ENCODE measurements at places on chromosomes 2 and 18.

DNA sequence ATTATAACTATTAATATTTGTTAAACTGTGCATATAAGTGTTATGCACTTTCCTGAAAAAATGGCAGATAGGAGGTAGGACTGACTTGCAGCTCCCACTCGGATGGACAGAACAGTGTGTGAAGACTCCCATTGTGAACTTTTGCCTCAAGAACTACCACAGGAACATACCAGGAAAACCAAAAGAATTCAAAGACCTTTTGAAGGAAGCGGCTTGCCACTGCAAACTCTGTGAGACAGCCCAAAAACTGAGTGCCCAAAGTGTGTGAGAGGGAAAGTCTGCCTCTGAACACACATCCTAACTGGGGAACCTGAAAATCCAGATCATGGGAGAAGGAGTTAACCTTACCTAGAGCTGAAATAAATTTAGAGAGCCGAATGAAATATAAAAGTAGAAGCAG, 171.0 kb downstream of the ZBTB7C start:
- DNase-seq, result no peak

GRCh38 chr18:23131693-23132319, 3.5 kb upstream of the CABLES1 start:
- peak; percentile 59 for DNase-seq

DNA sequence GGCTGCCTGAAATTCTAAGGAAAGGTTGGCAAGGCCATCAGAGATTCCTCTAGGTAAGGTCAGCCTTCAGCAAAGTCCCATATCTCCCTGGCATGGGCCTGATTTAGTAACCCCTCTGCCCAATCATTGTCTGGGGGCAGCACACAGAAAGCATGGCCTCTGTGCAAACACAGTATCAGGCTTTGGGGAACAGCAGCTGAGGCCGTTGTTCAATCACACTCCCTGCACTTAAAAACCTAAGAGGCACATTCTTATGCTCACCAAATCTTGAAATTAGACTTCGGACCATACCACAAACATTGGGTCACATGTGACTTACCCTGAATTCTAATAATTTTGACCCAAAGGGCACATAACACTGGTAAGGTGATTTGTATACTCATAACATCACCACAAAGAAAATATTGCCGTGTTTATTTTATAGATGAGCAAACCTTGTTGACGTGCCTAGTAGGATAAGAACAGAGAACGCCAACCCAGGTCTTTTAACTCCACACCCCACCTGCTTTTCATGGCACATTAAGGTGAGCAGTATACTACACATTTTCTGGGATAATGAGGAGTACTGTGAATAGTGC, 212.7 kb downstream of the HNMT start:
- DNase-seq, result no peak

DNA sequence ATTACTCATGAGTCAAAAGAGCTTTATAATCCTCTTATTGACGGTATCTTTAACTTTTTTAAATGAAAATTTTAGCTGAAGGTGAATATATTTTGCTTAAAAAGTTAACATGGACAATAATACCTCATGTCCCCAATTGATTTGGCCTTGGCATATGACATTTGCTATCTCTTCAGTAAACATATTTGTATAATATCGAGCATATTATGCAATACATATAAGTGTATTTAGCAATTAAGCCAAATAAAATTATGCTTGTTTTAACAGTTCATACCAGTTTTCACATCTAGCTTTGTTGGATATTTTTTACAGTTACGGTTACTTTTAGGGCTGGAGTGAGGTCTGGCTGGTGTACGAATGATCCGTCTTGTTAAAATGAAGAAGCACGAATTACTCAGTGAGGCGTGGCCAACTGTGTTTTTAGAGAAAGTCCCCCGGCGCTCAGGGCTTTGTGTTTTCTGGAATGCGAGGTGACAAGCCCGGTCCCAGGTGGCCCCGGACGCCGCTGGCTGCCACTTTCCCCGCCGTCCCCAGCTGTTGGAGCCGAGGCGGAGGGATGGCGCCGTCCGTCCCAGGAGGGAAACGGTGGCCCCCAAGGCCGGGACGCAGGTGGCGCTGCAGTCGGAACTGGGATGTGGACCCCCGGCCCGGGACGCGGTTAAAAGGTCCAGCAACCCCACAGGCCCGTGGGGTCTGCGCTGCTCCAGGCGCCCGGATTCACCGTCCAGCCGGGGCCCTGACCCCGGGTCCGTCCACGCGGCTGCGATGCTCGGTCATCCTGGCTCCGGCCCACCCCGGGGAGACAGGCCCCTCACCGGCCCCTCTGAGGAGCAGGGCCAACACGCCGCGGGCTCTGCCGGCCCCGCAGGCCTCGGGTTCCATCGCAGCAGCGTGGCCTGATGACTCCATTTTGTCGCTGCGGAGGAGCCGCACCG, 41.3 kb downstream of the TMEM18 start:
- no peak for DNase-seq

GRCh38 chr2:217160103-217160743, 300.4 kb upstream of the TNP1 start:
- no peak for DNase-seq

GRCh38 chr2:181074457-181074856, 94.1 kb downstream of the UBE2E3 start:
- DNase-seq, result no peak

DNA sequence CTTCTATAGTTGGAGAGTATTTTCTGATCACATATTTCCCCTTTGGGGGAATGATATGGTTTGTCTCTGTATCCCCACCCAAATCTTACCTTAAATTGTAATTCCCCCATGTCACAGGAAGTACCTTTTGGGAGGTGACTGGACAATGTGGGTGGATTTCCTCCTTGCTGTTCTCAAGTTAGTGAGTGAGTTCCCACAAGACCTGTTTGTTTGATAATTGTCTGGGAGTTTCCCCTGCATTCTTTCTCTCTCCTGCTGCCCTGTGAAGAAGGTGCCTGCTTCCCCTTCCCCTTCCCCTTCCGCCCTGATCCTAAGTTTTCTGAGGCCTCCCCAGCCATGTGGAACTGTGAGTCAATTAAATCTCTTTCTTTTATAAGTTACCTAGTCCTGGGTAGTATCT, 222.7 kb upstream of the SLC39A10 start:
- DNase-seq, result no peak

Measured in activated gamma-delta T cell treated with anti-CD3 and anti-CD28 coated beads, Interleukin-2, amount 50 U/mL, for 16 hours (primary cell).